ENCODE measurements at places on chromosomes 1 and 21.

DNA sequence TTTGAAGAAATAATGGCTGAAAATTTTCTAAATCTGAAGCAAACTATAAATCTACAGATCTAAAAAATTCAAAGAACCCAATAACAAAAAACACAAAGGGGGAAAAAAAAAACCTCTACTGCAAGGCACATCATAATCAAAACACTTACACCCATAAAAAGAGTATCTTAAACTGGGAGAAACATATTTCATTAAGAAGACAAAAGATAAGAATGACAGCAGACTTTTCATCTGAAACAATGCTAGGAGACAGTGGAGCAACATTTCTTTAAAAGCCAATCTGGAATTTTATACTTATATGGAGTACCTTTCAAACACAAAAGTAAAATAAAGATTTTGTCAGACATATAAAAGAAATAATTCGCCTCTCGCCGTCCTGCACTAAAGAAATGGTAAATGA is 49.1 kb downstream of the COP1 start:
- no peak for DNase-seq

- no peak for DNase-seq
Observed at GRCh38 chr1:201838381-201838780, 9.4 kb downstream of the IPO9 start.

GRCh38 chr1:153531638-153532037 is 4.2 kb downstream of the S100A6 start:
- DNase-seq: no peak

- DNase-seq: no peak
Observed at GRCh38 chr1:88647249-88647645, 36.8 kb upstream of the PKN2 start.

DNA sequence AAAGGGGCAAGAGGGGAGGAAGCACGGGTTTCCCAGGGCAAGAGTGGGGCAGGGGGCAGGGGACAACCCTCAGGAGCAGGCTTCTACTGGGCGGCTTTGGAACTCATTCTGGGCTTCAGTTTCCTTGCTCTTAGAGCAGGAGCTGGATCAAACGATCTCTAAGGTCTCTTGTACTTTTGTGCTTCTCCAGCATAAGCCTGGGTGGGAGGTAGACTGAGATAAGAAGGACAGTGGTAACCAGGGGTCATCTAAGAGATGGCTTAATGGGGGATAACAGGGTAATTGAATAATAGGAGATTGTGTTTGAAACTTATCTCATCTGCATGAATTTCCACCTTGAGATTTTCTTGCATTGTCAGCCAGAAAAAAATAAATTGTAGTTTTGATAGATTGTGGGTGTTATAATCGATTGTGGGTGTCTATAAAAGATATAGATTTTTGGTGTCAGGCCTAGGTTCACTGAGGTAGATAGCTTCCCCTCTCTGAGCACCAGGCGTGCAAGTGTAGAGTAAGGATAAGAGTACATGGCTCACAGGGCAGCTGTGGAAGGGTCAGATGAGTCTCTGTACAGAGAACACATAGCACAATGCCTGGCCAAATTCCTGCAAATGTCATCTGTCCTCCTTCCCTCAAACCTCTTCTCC is 68.0 kb downstream of the CD58 start:
- DNase-seq: no peak

- no peak for DNase-seq
Observed at GRCh38 chr1:230713915-230714764, at the start of gene AGT. Gene AGT, minus strand, starts transcription at chr1:230714122. Its CDS starts 3,299 bp downstream, at chr1:230710823.

DNA sequence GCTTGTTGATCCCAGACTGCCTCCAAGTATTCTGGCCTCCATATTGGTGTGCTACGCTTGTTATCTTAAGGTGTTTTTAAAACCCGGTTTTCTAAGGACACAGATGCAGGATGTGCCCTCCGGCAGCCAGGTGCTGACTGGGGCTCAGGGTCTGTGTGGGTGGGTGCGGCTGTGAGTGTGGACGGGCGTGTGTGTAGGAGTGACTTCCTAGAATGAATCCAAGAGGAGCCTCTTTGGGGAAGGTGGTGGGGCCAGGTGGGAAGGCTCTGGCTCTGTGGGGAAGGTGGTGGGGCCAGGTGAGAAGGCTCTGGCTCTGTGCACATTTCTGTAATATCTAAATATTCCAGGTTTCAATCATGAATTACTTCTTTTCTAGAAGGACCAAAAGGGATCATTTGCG is 12.8 kb upstream of the TSPEAR start:
- no peak for DNase-seq

GRCh38 chr1:107949467-107950253 is 15.3 kb downstream of the VAV3 start:
- no peak for DNase-seq

DNA sequence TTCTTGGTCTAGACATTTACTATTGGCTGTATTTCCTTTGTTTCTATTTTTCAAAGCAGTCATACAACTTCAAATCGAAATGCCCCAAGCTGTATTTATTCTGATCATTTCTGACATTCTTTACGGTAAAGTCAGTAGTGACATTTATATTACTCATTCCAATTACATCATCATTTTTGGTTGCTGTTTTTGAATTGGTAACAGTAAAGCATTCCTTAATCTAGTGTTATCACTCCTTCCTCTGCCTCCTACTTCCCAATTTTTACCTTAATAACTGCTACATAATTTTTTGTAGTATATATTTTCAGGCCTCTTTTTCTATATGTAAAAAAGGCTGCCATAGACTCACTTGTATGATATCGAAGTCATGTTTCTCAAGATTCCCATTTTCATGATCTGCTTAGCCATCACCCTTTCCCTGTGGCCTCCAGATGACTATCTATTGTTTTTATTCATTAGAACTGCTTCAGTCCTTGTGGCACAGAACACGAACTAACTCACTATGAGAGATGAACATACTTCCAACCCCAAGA is 167.2 kb downstream of the RUNX1 start:
- DNase-seq: no peak

DNA sequence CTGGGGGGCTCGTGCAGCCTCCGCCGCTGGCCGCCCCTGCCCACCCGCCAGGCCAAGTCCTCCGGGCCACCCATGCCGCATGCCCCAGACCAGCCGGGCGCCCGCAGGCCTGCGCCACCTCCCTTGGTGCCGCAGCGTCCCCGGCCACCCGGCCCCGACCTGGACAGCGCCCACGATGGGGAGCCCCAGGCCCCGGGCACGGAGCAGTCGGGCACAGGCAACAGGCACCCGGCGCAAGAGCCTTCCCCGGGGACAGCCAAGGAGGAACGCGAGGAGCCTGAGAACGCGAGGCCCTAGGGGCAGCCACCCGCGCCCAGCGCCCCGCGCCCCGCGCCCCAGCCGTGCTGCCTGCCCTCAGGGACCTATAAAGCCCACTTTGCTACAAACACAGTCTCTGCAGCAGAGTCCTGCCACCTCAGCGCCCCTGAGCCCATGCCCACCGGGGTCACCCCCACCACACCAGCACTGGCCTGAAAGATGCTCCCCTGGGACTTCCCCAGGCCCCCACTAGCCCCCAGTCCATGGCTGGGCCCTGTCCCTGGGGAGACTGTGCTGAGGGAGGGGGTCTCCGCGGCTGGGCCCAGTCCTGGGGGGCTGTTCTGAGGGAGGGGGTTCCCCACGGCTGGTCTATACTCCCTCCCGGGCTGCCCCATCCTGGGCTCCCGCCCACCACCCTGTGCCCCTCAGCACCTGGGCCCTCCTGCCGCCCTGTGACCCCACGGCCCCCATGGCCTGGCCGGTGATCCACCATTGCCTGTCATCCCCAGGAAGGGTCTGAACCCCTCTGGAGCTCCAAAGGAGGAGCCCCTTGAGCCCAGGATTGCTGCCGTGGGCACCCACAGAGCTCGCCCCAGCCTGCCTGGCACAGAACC is 8.6 kb downstream of the TNFRSF18 start:
- DNase-seq: no peak

Data from stimulated activated CD4-positive, alpha-beta T cell treated with anti-CD3 and anti-CD28 coated beads, Interleukin-2, amount 100 ng/mL, for 48 hours (primary cell).